ENCODE measurements at places on chromosomes 2 and 18.

DNA sequence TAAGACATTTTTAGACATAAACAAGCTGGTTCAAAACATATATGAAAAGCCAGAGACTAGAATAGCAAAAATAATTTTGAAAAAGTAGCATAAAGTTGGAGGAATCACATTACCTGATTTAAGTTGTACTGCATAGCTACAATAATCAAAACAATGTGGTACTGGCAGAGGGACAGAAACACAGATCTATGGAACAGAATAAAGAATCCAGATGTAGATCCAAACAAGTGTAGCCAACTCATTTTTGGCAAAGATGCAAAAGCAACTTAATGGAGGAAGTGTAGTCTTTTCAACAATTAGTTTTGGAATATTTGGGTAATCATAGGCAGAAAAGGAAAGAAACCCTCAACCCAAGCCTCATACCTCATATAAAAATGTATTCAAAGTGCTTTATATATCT lies 278.7 kb upstream of the ZNF521 start:
- no peak for DNase-seq

GRCh38 chr2:127525691-127526131 lies 578 bp downstream of the IWS1 start:
- no peak for DNase-seq

- DNase-seq: no peak
Measured at GRCh38 chr18:63142594-63143225, 176.9 kb downstream of the BCL2 start.

GRCh38 chr2:26302846-26303245 lies 43.1 kb upstream of the SELENOI start:
- DNase-seq: no peak

GRCh38 chr18:33755931-33756560 lies 178.0 kb downstream of the ASXL3 start:
- DNase-seq: no peak
